ENCODE measurements at places on chromosomes 2 and 18.

DNA sequence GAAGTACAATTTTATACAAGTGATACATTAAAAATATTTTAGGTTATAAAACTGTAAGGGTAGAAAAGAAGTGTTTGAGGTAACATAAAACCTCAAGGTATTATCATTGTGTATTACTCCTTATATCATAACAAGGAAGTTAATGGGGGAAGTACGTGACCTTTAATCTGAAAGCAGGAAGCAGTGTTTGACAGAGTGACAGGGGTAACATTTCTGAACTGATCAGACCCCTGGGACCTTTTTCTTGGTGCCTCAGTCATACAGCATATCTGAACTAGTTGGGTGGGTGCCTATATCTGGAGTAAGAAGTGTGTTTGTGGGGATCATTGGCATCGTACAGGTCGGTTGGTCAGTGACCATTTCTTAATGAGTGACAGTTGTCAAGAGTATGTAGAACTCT, 43.0 kb downstream of the MALT1 start:
- DNase-seq: no peak

GRCh38 chr2:97546711-97547110, 43.0 kb downstream of the ANKRD36B start:
- DNase-seq: no peak

DNA sequence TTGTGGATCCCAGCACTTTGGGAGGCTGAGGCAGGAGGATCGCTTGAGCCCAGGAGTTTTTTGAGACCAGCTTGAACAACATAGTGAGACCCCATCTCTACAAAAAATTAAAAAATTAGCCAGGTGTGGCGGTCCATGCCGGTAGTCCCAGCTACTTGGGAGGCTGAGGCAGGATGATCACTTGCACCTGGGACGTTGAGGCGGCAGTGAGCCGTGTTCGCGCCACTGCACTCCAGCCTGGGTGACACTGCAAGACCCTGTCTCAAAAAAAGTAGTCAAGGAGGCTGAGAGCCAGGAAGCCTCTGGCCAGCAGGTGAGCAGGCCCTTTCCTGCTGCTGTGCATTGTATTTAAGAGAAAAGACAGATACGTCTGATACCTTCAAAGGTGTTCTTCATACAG, 11.1 kb upstream of the PROC start:
- no peak for DNase-seq

DNA sequence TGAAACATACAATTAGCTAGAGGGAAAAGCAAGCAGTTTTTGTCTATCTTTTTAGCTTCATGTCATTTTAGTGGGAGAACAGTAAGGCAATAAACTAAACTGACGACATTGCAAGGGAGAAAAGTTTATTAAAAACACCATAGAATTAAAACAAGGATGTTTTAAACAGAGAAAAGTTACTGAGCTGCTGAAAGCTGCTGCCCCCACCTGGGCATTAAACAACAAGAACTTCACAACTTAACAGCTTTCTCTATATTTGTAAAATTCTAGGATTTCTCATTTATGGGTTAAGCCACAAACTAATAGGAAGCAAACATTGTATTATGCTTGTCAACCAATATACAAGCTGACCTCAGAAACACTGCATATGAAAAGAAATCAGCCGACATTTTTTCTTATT, 289.2 kb downstream of the ERBB4 start:
- no peak for DNase-seq

- DNase-seq: no peak
Observed at GRCh38 chr2:48209214-48209885, 303.1 kb upstream of the FBXO11 start.

GRCh38 chr2:186068139-186068801, 329.7 kb downstream of the FSIP2 start:
- DNase-seq: no peak
